Stimulated activated CD8-positive, alpha-beta memory T cell treated with anti-CD3 and anti-CD28 coated beads, Interleukin-7, amount 100 ng/mL, for 4 hours (primary cell): ENCODE measurements at places on chromosomes 12 and 14.

DNA sequence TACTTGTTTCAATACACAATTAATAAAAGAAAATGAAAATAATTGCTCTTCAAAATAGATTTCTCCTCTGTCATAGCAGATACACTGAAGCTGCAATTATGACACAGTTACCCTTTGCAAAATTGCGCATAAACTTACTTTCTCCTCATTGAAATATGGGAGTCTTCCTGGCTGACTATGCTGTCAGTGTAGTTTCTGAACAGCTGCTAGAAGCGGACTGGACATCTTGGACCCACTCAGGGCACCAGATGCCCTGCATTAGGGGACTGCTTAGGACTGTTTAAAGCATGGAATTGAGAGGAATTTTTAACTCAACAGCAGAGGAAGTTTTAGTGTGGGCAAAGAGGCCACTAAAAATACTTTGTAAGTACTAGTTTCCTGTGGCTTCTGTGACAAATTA, 454.9 kb downstream of the ATP23 start:
- no peak for DNase-seq

DNA sequence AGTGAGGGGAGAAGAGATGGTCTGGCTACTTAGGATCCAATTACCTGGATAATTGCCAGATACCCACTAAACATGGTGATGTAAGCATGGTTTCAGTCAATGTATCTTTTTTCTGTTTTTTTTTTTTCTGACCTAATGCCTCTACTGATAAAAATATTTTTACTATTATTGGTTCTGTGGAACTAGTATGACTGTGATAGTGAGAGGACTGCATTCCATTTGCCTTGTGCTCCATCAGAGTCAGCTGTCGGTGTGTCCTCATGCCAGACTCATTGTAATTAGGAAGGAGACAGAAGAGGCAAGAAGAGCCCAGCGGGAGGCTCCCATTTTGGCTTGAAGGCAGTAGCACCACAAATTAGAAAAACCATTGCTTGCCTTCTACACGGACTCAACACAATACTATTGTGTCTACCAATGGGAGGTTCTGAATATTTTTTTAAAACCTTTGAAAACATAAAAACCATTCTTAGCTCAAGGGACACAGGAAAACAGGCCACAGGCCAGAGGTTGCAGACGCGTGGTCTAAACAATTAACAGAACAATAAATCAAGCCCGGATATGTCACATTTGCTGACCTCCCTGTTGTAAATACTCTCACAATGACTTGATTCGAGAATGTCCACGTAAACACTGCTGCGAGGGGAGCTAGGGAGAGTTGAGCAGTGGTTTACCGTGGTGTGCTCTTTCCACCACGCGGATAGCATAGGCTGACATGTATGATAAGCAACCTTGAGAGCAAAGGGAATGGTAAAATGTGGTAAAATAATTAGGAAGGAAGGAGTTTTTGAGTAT, 13.5 kb upstream of the DCP1B start:
- no peak for DNase-seq

DNA sequence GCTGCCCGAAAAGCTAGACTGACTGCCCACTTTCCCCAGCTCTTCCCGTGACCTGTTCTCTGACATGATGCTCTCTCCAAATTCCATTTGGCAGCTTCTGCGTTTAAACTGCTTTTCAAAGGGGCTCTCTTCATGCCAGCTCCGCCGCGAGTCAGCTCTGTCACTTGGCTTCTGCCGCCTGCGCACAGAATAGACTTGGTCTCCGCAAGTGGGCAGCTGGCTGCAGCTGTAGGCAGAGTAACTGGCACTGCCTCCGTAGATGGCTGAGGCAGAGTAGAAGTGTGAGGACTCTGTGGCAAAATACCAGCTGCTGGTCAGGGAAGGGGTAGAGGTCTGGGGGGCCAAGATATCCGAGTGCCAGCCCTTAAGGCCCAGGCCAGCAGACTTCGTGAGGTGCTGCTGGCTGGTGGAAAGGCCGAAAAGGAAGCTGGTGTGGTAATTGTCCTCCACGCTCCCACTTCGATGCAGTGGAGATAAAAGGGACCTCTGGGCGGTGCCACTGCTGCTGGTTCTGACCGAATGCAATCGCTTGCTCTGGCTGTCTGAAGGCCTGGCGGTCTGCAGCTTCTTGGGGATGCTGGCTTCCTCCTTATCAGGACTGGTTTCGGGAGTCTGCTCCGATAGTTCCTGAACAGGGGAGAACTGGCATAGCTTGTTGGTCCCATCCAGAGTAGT, 85.7 kb downstream of the DUSP16 start:
- no peak for DNase-seq

GRCh38 chr12:98402671-98403070, 112.7 kb upstream of the TMPO start:
- no peak for DNase-seq

DNA sequence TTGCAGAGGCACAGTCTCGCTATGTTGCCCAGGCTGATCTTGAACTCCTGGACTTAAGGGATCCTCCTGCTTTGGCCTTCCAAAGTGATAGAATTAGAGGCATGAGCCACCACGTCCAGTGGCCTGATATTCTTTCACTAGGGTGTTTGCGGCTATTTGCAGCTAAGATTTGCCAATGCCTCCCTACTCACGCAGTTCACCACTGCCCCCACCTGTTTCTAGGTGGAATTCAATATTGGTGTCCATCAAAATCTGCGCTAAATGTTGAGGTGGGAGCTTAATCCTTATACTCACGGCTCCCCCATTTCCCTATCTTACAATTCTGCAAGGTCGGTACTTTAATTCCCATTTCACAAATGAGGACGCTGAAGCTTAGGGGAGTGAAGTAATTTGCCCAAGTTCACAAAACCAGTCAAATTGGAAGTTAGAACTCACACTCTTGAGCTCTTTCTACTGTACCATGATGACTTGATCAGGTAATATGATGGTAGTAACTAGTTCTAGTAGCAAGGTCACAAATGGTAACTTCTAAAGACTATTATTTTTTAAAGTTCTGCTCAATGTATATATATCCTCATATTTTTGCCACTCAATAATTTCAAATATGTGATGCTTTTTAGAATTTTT, 22.1 kb upstream of the LRRC9 start:
- DNase-seq: no peak

DNA sequence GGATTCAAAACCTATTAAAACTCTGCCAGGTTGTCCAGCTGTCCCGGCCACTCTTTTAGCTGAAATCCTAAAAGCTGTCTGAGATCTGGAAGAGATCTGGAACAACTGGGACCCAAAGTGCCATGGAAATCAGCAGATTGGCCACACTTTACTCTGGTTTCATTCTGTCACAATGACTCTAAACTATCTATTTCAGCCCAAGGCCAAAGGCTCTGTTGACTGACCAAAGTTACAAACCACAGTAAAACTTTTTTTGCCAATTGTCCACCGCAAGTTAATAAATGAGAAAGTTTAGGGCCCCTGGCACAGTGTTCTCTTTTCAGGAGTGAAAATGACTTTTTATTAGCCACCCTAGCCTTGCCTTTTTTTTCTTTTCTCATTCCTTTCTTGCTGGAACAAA, 113.4 kb upstream of the CPM start:
- no peak for DNase-seq

DNA sequence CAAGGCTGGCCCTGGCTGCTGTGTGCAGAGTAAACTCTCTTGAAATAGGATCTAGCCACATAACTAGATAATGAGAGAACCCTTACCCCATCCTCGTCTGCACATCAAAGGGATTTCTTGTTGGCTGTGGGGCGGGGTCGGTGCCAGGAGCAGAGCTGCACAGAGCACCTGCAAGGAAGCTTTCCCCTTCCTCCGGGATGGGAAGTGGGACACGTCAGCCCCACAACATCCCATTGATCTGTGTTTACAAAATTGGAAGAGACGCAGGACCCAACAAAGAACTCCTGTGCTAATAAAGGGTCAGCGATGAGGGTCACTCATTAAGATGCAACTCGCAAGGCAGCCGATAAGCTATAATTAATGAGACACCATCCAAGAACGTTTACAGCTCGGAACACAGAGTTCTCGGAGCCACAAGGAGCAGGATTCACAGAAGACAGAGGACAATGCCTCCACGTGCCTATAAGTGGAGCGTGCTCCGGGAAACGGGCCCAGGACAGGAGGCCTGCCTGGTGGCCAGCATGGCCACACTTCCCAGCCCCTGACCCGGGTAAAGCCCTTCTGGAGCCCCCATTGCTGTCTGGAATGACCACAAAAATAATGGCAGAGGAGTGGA, 171.5 kb downstream of the SLC15A4 start:
- no peak for DNase-seq

- no peak for DNase-seq
Observed at GRCh38 chr14:105249182-105250007, 1.1 kb downstream of the BTBD6 start.

DNA sequence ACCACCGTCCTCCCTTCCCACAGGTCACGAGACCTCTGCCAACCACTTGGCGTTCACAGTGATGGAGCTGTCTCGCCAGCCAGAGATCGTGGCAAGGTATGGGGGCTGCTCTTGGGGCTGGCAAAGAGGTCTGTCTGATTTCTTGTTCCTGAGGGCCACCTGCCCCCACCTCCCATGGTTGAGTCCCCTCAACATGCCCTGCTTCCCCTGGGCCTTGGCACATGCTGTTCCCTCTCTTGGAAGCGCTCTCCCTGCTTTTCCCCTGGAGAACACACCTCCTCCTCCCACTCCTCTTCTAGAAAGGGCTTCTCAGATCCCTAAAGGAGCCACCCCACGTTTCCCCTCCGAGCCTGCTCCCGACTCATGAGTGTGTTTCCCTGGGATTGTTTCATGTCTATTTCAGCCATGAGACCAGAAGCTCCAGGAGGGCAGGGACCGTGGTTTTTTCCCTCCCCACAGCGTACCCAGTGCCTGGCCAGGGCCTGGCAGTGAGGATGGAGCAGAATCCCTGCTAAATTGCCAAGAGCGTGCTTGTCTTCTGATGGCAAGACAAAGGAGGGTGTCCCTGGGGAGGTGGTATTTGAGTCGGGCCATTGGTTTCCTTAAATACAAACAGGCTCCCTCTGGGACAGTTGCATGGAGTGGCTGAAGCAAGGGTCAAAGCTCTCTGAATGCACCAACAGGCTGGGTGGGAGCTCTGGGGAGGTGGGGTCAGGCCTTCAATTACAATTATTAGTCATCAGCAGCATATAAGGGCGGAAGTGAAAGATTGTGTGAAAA, 34.1 kb downstream of the CYP46A1 start:
- DNase-seq: no peak

DNA sequence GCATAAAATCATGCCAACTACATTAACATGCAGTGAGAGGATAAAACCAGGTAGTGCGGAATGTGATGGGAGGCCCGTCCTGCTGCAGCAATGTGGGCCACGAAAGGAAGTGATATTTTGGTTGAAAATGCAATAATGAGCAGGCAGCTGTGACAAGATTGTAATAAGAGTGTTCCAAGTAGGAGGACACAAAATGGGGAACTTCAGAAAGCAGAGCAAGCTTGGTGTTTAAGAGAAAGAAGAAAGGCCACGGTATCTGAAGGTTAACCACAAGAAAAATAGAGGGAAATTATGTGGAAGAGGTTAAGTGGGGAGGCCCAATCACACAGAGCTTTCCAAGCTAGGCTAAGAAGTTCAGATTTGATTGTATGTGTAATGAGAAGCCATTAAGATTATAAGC, 34.3 kb downstream of the OVCH1 start:
- DNase-seq: no peak

- DNase-seq: no peak
Observed at GRCh38 chr14:90523961-90524875, 127.4 kb downstream of the CALM1 start.

- no peak for DNase-seq
Observed at GRCh38 chr12:111248236-111249017, 120.5 kb downstream of the PHETA1 start.

- no peak for DNase-seq
Observed at GRCh38 chr14:94391281-94391975, 3.0 kb upstream of the SERPINA1 start.

GRCh38 chr14:79602045-79602444, 609.3 kb downstream of the DIO2 start:
- DNase-seq: no peak

DNA sequence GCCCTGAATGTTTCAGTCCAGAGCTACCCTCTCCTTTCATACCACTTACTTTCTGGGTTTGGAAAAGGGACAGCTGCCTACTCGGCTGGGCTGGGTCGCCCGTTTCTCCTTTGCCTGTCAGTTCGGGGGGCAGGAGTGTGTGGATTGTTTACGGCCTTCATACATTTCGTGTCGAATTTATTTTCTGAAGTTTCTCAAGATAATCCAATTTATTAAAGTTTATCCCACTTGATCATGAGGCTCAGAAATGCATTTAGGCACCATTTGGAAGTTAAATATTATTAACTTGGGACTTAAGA, 608 bp downstream of the ZNF410 start:
- no peak for DNase-seq

DNA sequence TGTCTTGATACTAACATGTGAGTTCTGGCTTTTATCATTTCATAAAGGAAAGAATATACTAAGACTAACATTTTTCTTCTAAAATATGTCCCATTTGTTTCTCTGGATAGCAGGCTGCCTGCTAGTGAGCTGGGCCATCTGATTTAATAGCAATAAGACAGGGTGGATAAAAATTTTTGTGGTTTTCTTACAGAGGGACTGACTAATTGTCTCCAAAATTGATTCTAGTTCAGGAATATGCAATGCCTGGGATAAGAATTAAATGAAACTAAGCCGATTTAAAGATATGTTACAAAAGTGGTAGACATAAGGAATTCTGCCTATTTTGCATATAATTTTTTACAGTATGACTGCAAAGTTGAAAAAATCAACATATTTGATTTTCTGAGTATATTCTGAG, 252.9 kb upstream of the NAV3 start:
- DNase-seq: no peak

- no peak for DNase-seq
Observed at GRCh38 chr12:104910196-104910840, 47.8 kb downstream of the SLC41A2 start.

DNA sequence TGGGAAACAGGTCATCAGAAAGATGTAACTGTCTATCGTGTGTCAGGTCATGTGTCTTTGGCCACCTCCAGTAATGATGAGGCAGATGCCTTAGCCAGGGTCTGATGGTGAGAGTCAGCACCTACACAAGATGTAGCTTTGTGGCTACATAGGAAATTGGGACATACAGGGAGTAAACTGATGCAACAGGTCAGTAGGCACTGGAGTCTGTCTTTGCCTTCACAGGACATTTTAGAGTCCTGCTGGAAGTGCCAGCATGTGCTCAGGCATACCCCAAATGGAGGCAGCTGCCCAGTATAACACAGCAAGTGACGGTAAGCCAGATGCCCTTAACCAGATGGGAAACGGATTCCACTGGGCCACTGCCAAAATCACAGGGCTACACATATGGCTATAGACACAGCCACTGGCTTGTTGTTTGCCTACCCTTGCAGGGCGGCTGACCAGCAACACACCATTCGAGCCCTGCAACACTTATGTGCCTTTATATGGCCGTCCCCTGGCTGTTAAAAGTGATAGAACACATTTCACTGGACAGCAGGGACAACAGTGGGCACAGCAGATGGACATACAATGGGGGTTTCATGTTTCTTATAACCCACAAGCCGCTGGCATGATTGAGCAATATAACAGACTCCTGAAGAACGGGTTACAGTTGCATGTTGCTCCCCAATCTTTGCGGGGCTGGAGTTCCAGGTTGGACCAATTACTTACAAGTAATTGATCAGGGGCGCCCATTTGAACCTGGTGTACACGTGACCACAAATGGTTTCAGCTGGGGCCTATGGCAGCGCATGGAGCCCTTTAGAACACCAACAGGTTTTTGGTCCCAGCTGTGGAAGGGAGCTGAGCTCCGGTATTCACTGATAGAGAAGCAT, 12.9 kb upstream of the RNASE12 start:
- DNase-seq: no peak
